ENCODE measurements at places on chromosomes 6 and 20.

GRCh38 chr6:154805288-154805911, 72.2 kb downstream of the SCAF8 start:
- H3K27ac ChIP-seq: no peak overlapping the region
- H3K4me3 ChIP-seq: no peak overlapping the region
- no peaks in the 10 kb centered on the region for H3K4me1 ChIP-seq

- H3K27me3 ChIP-seq: no peaks in the 10 kb centered on the region
- no peak overlapping the region for H3K4me3 ChIP-seq
- DNase-seq: no peak
- no peaks in the 10 kb centered on the region for H3K36me3 ChIP-seq
- no peaks in the 10 kb centered on the region for H3K4me1 ChIP-seq
These were observed 31.3 kb upstream of the TRDN start for GRCh38 chr6:123668063-123668462.

- no peaks in the 10 kb centered on the region for H3K36me3 ChIP-seq
- no peaks in the 10 kb centered on the region for H3K27me3 ChIP-seq
- no peaks in the 10 kb centered on the region for H3K4me1 ChIP-seq
- no peak overlapping the region for H3K27ac ChIP-seq
These were observed 4.3 kb downstream of the TNNC2 start for GRCh38 chr20:45822857-45823256.

DNA sequence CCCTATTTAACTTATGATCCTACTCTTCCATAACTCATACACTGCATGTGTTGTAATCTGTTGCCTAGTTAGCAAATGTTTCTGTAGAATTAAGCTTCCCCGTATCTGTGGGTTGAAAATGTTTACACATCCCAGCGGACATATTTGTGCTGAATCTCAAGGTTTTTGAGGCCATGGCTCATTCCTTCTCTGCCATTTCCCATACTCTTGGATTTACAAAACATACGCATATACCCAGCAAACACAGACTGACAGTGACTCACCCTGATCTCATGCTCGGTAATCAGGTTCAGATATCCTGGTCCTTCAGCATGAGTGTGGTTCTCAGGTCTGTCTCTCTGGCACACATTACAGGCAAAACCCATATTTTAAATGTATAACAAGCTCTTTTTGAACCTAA, 58.7 kb downstream of the AGPAT4 start:
- no peak for DNase-seq
- no peaks in the 10 kb centered on the region for H3K36me3 ChIP-seq
- no peak overlapping the region for H3K27ac ChIP-seq
- no peaks in the 10 kb centered on the region for H3K27me3 ChIP-seq
- H3K4me1 ChIP-seq: no peaks in the 10 kb centered on the region

GRCh38 chr6:107511511-107511993, 21.6 kb downstream of the SOBP start:
- H3K4me3 ChIP-seq: no peak overlapping the region
- H3K27ac ChIP-seq: no peak overlapping the region
- no peaks in the 10 kb centered on the region for H3K36me3 ChIP-seq
- no peak for DNase-seq
- H3K27me3 ChIP-seq: no peaks in the 10 kb centered on the region

GRCh38 chr6:69069881-69070280, 434.8 kb downstream of the ADGRB3 start:
- no peaks in the 10 kb centered on the region for H3K27me3 ChIP-seq
- no peak overlapping the region for H3K4me3 ChIP-seq
- H3K36me3 ChIP-seq: no peaks in the 10 kb centered on the region
- no peaks in the 10 kb centered on the region for H3K4me1 ChIP-seq
- no peak overlapping the region for H3K27ac ChIP-seq
- DNase-seq: no peak

DNA sequence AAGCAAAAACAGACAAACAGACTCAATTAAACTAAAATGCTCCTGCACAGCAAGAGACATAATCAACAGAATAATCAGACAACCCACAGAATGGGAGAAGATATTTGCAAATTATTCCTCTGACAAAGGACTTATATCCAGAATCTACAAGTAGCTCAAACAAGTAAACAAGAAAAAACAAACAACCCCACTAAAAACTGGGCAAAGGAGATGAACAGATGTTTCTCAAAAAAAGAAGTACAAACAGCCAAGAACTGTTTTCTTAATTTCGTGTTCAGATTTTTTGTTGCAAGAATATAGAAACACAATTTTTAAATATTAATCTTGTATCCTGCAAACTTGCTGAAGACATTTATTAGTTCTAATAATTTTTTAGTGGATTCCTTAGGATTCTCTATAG, 274.1 kb downstream of the BCKDHB start:
- H3K4me3 ChIP-seq: no peak overlapping the region
- no peaks in the 10 kb centered on the region for H3K36me3 ChIP-seq
- no peak for DNase-seq

- DNase-seq: no peak
- H3K27me3 ChIP-seq: no peaks in the 10 kb centered on the region
- H3K4me3 ChIP-seq: no peak overlapping the region
- H3K4me1 ChIP-seq: no peaks in the 10 kb centered on the region
- no peaks in the 10 kb centered on the region for H3K36me3 ChIP-seq
- H3K27ac ChIP-seq: no peak overlapping the region
These were observed 221.8 kb upstream of the SOX4 start for GRCh38 chr6:21371676-21372171.

DNA sequence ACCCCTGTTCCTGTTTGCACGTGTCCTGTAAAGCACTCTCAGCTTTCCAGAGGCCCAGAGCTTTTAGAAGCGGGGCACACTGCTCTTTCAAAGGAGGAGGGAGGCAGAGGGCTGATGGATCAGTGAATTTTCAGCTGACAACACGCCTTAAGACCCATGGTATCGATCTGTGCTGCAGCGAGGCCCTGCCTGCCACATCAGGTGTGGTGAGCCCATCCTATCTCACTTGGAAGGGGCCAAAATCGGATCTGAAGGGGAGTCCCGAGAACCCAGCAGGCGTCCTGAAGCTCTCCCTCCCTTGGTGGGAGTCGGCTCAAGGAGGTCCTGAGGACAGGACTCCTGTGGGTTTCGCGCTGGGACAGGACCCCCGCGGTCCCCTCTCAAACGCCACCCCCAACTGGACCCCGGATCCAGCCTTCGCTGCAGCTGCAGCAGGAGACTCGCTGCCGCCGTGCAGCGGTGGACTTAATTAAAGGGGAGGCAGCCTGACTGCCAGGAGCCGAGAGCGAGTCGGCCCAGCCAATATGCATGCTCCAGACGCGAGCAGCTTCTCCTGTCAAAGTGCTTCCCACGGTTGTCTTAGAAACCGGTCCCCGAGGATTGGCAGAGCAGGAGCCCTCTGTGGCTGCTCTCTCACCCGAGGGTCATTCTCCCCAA, 580.0 kb upstream of the ZNF337 start:
- no peaks in the 10 kb centered on the region for H3K27me3 ChIP-seq
- H3K36me3 ChIP-seq: no peaks in the 10 kb centered on the region
- no peaks in the 10 kb centered on the region for H3K4me1 ChIP-seq
- no peak for DNase-seq
- H3K27ac ChIP-seq: no peak overlapping the region

- H3K27ac ChIP-seq: peak overlapping the region; percentile 85
- H3K27me3 ChIP-seq: no peaks in the 10 kb centered on the region
- no peaks in the 10 kb centered on the region for H3K36me3 ChIP-seq
- H3K4me3 ChIP-seq: peak overlapping the region; percentile 69
These were observed 3.4 kb upstream of the GZF1 start for GRCh38 chr20:23358563-23358906.
